Activated CD4-positive, alpha-beta T cell treated with anti-CD3 and anti-CD28 coated beads, Interleukin-10, Interleukin-2, amounts not matched to agents 100 ng/mL and 50 ng/mL, durations not matched to agents 16 hours and 8 hours (primary cell): ENCODE measurements at places on chromosomes 6 and 20.
A peak's percentile ranks its signal among the peaks of the same experiment; 100 is the strongest.

DNA sequence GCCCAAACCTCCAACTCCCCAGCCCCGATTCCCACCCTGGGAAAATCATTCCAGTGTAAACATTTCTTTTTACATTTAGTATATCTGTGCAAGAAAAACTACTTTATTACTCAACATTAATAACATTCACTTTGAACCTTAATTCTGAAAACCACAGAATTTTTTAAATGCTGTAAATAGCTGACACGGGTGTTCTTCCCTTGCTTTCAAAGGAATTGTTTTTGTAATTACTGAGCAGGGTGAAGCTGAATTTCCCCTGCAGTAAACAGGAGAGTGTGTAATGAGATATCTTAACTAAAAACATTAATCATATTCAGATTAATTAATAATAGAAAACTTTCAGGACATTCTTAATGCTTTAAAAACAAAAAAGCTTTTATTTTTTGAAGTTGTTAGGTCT, 99.3 kb upstream of the CITED2 start:
- DNase-seq = no peak

- peak; percentile 74 for DNase-seq
Measured at GRCh38 chr20:63009988-63010769, 3.4 kb upstream of the BHLHE23 start.

GRCh38 chr6:148611213-148611612, 135.6 kb upstream of the UST start:
- DNase-seq = no peak

DNA sequence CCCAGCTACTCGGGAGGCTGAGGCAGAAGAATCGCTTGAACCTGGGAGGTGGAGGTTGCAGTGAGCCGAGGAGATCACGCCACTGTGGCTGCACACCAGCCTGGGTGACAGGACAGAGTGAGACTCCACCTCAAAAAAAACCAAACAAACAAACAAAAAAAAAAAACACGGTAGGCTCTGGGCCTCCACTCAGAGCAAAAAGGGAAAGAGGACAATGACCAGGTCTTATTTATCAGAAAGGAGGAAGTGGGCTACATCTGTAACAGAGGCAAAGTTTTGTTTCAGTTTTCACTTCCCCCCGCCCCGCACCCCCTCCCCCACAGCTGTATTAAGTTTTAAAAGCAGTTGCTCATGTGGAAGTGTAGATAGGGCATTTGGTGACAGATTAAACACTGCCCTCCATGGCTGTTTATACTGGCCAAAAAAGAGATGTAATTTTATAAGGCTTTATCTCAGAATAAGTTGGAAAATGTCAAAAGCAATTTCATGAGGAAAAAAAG, 114.6 kb downstream of the RCAN2 start:
- no peak for DNase-seq

DNA sequence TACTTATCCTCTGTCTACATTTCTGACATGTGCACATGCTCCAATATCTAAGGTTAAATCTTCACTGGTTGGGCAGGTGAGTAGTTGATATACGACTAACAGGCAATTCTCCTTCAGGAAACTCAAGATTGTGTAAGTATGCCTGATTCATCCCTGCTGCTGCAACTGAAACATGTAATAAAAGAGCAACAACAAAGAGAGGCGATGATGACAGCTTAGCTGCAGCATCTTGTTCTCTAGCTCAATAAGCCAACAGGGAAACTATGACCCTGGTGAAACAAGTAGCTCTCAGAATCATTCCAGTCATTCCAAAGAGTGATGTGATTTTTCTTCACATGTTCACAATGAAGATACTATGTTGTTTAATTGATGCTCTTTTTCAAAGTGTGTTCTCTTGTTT, 74.4 kb downstream of the ELOVL4 start:
- no peak for DNase-seq

DNA sequence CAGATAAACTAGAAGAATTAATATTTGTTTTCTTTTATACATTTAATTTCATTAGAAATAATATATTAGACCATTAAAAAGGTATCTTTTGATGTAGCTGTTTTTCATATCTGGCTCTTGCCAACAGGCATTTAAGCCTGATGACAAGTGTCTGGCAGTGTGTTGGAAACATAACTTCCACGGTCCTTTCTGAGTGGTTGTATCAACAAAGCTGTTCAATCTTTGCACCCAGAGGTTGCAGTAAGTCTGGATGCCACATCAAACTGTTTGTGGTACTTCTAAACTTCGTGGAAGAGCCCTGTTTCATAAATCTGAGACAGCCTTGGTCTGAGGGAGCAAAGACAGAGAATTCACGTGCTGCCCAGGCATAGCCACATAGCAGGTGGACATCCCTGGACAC, 197.4 kb downstream of the TRDN start:
- no peak for DNase-seq

GRCh38 chr6:145903356-145904102, 60.6 kb downstream of the SHPRH start:
- DNase-seq = no peak

DNA sequence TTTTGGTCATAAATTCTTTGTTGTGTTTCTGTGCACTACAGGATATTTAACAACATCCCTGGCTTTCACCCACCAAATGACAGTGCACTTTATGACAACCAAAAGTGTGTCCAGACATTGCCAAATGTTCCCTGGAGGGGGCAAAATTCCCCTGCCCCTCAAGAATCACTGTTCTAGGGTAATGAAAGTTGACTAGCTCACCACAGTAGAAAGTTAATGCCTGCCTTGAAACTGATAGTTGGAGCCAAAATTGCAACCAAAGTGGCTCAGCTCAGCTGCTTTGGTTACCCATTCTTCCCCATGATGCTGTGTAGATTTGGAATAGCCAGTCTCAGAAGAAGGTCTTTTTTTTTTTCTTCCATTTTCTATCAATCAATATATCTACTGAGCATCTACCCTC, 150.6 kb downstream of the RALGAPA2 start:
- no peak for DNase-seq

DNA sequence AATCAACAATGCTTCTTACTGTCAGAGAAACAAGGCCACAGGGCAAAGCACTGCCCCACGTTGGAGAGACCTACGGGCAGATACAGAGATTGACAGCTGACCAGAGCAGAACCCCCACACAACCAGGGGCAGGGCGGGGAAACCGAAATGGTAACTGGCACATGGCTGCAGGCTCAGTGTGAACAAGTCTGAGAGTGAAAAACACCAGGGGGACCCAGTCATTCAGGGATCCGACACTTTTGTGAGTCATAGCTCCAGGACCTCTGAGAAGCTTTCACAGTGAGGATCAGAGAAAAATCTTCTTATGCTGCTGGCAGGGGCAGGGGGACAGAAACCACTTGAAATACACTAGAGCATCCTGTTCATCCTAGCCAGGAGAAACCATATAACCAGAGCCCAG, 254.2 kb downstream of the C6orf118 start:
- peak; percentile 22 for DNase-seq

DNA sequence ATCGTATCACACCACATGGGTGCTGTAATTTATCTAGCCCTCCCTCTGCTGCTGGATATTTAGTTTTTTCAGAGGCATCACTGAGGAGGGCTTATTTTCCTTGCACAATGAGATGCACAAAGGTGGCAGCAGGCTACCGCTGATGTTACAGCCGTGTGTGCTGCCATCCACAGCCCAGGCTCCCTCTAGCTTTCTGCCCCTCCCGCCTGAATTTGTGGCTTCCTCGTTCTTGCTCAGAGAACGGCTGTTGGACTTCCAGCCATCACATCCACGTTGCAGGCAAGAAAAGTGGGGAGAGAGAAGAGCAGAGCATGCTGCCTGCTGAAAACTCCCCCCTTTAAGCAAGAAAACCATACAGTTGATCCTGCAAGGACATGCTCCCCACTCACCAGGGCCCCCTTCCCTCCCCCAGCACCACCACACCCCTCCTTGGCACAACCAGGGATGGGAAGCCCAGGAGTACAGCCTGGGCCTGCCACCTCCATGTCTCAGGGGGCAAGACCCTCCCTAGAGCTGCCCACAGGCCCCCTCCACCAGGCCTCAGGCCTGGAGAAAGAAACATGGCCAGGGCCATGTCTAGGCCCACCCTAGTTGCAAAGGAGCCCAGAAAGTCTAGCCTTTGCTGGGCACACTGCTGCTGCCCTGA, 102.6 kb downstream of the MRPL14 start:
- DNase-seq = no peak

DNA sequence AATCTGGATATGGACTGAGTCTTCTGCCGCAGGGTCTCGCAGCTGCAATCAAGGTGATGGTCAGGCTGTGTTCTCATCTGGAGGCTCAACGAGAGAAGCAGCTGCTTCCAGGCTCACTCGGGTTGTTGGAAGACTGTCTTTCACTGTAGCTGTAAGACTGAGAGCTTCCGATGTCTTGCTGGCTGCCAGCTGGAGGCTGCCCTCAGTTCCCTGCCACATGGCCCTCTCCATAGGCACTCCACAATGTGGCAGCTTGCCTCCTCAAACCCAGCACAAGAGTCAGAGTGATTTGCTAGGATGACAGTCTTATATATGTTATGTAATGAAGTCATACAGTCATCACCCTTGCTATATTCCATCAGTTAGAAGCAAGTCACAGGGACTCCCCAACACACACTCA, 290.5 kb upstream of the CDYL start:
- no peak for DNase-seq

DNA sequence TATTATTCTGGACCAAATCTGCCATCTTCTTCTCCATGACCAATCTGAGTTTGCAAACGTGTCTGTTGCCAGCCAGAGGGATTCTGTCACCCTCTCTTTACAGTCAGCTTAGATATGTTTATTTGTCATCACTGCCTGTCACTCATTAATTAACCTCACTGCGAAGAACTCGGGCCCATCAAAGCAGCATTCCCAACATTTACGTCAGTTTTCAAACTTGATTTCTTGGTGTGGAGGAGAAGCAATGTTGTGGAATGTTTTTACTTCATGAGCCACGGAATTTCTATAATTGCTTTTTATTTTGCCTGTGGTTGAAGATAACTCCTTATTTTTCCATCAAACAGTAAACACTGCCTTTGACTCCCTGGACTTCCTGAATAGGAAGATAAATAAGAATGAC, 91.8 kb upstream of the CNKSR3 start:
- DNase-seq = no peak

GRCh38 chr6:157110607-157111006, 212.7 kb downstream of the TMEM242 start:
- DNase-seq = peak; percentile 28

- no peak for DNase-seq
Measured at GRCh38 chr6:157063176-157063905, 260.0 kb downstream of the TMEM242 start.

DNA sequence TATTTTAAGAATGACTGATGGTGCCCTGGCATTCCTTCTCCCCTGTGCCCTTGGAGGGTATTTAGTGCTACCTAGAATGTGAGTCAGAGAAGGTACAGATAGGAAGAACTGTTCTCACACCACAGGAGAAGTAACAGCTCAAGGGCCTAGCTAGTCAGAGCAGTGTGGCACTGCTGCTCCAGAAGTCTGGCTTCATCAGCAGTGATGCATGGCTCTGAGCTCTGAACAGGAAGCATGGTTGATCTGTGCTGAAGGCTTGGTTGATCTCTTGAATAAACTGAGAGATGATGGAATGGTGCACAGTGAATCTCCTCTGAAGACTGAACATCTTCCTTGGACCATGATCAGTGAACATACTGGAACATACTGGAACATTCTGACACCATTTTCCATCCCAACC, 425.3 kb upstream of the SLC35B3 start:
- no peak for DNase-seq

DNA sequence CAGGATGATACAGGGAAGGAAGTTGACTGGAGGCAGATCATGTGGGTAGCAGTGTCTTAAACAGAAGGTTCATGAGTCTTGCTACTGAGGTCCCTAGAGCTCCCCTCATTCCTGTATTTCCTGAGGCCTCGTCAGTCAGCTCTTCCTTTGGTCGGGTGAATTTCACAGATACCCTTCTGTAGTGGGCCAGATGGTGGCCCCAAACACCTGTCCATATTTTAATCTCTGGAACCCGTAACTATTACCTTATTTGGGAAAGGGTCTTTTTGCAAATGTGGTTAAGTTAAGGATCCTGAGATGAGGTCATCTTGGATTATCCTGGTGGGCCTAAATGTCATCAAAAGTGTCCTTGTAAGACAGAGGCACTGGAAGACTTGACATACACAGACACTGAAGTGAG, 9.6 kb downstream of the KCNS1 start:
- DNase-seq = no peak

DNA sequence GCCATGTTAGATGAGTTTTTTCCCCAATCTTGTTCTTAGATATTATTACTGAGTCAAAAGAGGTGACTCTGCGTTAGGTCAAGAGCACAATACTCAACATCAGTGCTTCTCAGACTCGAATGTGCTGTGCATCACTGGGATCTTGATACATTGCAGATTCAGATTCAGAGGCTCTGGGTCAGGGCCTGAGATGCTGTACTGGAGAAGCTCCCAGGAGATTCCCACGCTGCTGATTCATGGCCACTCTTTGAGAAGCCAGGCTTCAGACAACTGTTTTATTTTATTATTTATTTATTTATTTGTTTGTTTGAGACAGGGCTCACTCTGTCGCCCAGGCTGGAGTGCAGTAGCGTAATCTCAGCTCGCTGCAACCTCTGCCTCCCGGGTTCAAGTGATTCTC, 41.4 kb upstream of the ARID1B start:
- DNase-seq = no peak

DNA sequence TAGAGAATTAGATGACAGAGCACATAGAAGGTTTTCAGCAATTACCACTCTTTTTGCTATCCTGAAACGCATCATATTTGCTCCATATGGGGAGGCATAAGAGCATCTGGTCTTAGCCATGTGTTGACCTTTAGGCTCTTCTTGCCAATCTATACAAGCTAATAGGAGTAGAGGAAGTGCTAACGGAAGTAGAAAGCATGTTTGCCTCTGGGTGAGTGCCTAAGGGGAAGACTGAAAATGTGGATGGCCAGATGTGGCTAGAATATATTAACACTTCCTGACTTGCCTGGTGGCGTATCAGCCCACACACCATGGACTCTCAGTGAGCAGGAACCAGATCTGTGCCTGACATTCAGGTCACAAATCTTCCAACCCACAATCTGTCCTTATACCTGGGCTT, 136.3 kb downstream of the LRRC1 start:
- DNase-seq = no peak

DNA sequence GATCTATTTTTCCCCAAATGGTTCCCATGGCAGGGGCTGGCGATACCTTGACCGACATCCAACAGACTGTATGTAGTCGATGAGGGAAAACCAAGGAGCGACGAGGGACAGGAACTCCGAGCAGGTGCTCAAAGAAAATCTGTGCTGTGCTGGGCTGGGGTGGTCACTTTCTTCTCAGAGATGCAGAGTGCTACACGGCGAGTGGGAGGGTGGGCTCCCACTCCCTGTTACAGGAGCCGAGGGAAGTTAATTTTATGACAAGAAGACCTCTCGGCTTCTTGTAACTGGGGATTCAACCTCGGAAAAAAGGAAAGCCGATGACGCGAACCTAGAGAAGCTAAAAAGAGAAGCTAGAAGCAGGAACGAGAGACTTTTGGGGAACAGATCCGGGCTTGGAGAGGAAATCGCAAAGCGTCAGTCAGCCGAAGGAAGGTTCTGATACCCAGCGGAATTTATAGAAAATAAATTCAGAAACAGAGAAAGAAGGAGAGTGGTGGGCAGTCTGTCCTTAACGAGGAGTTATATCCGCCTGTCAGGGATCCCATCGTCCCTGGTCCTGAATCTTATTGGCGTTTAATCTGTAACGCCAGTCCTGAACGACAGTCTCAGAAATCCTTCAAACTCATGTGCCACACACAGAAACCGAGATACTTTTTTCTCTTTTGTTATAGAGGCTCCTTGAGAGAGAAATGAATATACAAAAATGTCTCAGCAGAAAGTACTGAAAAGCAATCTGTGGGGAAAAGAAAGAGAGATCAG, 84.6 kb upstream of the ZNF322 start:
- no peak for DNase-seq
